Stimulated activated CD8-positive, alpha-beta memory T cell treated with anti-CD3 and anti-CD28 coated beads, Interleukin-4, amount 100 ng/mL, for 1 hour (primary cell): ENCODE measurements at places on chromosomes 12 and 14.

DNA sequence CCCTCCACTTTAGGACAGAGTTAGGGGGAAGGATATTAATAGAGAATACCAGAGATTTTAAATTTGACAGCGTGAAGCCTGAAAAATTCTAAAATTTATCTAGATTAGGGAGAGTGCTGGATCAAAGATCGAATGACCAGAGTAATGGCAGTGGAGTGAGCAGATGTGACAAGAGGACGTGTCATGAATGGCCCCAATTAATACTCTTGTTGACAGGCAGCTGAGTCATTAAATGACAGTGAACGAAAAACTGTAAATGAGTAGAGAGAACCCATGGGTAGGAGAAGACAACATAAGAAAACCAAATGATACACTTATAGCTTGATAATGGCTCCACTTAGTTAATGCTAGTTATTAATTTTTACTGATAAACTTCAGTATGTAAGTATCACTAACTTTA is 73.9 kb upstream of the PLEKHA5 start:
- no peak for DNase-seq

DNA sequence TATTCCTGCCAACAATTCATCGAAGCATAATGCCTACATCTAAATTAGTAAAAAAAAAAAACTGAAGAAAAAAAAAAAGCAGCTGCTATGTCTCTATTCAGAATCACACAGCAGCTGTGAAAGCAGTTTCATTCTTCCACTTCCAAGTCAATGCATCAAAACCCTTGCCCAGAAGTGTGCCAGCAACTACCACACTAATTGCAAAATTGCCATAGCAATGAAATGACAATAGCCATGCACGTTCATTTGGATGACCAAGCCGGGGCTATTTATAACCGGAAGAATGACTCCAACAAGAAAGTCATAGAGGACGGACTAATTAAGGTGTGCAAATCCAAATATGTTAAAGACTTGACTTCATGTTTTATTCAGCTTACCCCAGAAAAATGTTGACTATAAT is 42.5 kb downstream of the SLC2A13 start:
- DNase-seq, result no peak

GRCh38 chr12:18970603-18971002 is 158.9 kb upstream of the PLEKHA5 start:
- DNase-seq, result no peak

GRCh38 chr12:106251631-106252455 is 4.0 kb upstream of the CKAP4 start:
- DNase-seq, result no peak

GRCh38 chr14:71203306-71203705 is 296.0 kb downstream of the PCNX1 start:
- no peak for DNase-seq

DNA sequence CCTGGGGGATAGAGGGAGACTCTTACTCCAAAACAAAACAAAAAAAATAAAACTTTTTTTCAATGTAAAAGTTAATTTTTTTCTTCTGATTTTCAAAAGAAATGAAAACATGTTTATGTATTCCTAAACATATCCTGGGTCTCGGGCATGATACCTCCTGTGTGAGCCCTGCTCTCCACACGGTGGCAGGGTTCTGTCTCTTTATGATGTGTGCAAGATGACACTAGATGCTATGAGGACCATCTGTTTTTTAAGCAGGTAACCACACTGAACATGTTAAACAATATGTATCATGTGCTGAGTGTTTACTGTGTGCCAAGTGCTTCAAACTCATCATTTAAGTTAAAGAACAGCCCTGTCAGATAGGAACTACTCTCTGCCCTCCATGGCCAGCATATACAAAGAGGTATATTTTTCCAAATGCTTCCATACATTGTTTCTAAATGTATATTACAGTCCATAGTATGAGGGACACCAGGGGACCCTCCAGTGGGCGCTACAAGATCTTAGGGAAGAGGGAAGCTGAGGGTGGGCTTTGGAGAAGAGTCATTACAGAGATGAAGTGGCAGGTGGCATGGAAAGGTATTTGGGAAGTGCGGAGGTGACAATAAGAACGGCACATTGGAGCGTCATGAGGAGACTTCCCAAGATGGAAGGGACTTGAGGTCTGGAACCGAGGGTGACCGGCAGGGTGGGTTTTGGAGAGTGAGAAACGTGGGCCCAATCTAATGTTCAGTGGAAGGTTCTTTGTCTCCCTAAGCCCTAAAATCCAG is 28.5 kb downstream of the FOS start:
- DNase-seq, result no peak

DNA sequence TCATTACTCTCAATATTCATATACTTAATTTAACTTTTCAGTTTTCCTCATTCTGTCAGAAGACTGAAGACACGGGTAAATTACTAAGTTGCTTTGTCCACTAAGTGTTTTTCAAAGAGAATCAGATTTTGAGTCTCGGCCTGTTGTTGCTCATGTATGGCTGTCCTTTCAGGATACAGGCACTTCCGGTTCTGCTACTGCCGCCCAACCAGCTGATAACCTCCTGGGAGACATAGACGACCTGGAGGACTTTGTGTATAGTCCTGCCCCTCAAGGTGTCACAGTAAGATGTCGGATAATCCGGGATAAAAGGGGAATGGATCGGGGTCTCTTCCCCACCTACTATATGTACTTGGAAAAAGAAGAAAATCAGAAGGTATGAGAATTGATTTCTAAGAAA is 28.3 kb upstream of the TEAD4 start:
- no peak for DNase-seq

DNA sequence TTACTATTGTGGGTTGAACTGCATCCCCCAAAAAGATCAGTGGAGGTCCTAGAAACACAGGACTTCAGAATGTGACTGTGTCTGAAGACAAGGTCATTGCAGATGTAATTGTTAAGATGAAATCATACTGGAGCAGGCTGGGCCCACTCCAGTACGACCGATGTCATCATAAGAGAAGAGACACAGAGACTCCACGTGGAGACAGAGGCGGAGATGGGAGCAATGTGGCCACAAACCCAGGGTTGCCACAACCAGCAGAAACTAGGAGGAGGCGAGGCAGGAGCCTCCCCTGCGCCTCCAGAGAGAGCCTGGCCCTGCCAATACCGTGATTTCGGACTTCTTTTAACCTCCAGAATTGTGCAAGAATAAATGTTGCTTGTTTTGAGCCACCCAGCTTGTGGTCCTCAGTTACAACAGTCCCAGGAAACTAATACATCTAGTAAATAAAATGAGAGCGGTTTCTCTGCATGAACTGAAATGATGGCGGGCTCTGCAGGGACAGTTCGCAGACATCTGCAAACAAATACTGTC is 25.7 kb upstream of the FZD10 start:
- no peak for DNase-seq

GRCh38 chr14:87097015-87097414 is 896.0 kb downstream of the GALC start:
- no peak for DNase-seq

GRCh38 chr12:2551412-2551900 is 243.3 kb upstream of the FKBP4 start:
- no peak for DNase-seq

DNA sequence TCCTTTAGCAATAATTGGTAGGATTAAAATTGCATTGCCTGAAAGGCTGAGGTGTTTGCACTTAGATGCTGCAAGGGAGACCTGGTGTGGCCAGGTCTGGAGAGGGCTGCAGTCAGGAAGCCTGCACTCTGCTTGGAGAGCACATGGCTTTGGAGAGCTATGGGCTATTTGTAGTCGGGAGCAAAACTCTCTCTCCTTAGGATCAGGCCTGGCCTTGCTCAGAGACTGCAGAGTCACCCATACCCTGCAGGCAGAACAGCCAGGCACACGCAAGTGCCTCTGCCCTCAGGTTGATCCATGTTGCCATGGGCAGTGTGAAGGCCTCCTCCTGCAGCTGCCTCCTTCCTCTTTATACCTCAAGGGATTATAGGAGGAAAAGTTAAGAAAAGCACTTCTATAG is 26.8 kb downstream of the CKB start:
- no peak for DNase-seq

- no peak for DNase-seq
Observed at GRCh38 chr12:104360983-104361707, 57.6 kb downstream of the EID3 start.

- DNase-seq, result no peak
Observed at GRCh38 chr12:40262657-40263056, 37.9 kb downstream of the LRRK2 start.

GRCh38 chr14:96051642-96052540 is 12.7 kb downstream of the C14orf132 start:
- DNase-seq, result no peak

DNA sequence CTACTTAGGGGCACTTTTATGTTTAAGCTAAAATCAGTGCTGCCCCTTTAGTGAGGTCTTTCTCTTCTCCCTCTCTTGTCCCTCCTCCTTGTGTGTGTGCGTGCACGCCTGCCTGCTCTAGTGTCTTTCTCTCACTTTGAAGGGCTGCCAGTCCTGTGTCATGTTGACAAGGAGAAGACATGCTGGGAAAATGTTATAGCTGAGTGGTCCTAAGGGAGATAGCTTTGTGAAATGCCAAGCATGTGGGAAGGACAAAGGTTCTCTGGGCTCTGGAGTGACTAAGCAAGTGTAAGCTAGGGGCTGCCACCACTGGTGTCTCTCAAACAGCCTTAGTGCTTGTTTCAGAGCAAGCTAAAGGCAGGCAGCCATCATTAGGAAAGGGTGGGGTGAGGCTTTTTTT is 108.4 kb downstream of the EMP1 start:
- no peak for DNase-seq

GRCh38 chr14:23864861-23865260 is 88.7 kb upstream of the DHRS4 start:
- DNase-seq, result no peak

DNA sequence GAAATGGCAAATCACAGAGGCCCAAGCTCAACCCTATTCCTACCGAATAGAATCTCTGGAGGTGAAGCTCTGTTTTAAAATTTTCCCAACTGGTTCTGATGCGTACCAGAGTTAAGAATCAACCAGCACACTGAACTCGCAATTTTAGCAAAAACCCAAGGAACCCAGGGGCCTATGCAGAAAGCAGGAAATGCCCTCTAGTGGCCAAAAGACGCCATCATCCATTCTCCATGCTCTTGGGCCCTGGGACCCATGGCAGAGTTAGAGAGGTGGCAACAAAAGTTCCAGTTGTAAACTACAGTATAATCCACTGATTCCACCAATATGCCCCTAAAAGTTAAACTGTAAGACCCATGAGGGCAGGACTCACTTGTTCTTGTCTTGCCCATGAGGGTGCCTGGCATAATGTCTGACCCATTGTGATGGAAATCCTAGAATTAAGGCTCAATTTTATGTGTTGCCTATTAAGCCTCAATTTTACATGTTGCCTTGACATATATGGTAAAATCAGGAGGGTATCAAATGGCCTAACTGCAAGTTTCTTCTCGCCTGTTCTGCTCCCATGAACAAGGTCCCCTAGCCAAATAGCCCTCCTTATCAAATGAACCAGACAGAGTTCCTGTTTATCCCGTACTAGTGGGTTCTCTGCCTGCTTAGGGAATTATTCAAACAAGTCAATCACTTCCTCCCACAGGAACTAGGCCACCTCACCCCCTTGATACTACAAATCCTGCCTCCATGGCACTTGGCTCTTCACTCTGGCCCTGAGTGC is 137.5 kb upstream of the CPM start:
- peak; percentile 37 for DNase-seq

GRCh38 chr12:31297572-31298514 is 28.1 kb downstream of the SINHCAF start:
- DNase-seq, result no peak

DNA sequence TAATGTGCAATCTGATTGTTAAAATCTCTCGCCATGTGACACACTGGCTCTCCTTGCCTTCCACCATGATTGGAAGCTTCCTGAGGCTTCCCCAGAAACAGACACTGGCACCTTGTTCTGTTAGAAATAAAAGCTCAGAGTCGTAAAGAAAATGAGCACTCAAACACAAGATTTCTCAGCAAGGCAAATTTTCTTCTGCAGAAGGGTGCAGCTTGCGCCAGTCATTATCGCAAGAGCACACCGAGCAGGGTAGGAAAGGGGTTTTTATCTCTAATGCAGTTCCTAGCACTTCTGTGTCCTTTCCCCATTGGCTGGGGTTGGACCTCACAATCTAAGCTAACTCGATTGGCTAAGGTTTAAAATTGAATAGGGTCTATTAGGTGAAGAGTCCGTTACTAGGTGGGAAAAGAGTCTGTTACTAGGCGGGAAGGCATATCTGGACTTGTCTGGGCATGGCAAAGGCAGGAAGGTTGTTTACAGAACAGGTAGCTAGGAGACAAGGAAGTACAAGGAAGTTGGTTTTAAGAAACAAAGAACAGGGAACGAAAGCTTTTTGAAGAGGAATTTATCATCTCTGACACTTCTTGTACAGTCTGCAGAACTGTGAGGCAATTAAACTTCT is 62.6 kb upstream of the BICD1 start:
- no peak for DNase-seq

DNA sequence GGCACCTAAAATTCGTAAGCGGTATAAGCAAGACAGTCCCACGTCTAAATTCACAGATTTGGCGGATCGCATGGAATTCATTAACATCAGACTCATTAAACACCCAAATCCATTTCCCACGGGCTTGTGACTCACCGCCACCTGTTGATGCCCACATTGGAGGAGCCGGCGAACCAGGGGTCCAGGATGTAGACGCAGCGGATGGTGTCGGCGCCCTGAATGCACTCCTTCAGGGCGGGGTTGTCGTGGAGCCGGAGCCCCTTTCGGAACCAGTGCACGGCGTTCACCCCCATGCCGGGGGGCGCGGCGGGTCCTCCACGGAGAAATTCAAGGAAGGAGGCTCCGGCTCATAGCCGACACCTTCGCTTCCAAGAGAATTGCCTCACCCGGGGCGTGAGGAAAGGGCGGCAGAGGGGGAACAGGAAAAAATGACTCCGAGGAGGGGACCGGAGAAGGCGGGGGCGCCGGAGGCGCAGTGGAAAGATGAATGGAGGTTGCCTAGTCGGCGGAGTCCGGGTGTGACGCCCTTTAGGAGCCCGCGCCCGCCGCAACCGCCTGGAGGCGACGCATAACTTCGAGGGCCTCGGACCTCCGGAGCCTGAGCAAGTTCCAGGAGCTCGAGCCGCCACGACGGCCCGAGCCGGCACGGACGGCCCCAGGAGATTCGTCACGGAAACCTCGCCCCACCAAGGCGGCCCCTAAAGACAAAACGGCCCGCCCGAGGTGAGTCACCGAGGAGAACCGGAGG is 506 bp downstream of the CRY1 start:
- DNase-seq, result peak; percentile 58

GRCh38 chr12:12265571-12266388 is 1.1 kb downstream of the LRP6 start:
- no peak for DNase-seq
